ENCODE measurements at places on chromosomes 6 and 20.
A peak's percentile ranks its signal among the peaks of the same experiment; 100 is the strongest.

DNA sequence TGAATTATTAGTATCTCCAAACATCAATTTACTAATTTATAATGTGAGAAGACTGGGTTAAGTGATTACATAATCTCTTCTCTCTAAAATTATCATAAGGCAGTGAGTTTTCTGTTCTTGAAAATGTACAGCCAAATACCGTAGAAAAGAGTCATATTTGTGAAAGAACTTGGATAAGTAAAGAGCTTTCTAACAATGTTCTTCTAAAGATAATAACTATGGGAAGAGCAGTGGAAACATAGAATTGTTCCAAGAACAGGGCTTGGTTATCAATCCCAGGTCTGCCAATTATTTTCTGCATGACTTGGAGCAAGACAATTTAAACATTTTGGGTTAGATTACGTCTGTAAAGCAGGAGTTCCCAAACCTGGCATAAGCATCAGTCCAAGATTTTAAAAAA lies 198.1 kb upstream of the SGK1 start:
- DNase-seq, result no peak

GRCh38 chr20:41058674-41059635 lies 30.3 kb downstream of the TOP1 start:
- no peak for DNase-seq

DNA sequence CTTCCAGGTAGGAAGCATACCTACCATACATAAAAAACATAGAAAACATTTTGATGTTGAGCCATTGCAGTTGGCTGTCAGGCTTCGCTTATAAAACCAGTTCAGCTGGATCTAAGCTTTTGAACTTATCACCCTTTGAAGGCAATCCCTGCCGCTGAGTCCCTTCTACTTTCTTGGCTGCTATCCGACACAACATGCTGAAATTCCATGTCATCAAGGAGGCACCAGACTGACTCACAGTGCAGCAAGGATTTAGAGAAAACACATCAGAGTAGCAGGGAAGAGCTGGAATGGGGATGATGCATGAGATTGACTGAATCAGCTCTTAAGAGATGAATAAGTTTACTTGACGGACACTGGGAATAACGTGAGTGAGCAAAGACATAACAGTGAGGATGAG lies 135.0 kb upstream of the MAN1A1 start:
- DNase-seq, result no peak

- no peak for DNase-seq
Measured at GRCh38 chr6:109118871-109119354, 23.6 kb downstream of the CEP57L1 start.

DNA sequence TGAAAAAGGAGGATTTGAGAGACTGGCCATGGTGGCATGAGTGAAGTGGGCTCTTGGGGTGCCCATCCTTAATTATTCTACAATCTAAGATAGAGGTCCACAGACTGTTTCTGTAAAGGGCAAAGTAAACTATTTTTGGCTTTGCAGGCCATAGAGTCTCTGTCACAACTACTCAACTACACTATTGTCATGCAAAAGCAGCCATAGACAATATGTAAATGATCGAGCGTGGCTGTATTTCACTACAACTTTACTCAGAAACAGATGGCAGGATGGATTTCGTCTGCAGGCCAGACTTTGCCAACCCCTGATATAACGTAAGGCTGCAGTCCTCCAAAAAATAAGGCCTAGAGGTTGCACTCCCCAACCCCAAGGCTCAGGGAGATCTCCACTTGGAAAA lies 58.2 kb upstream of the NAA20 start:
- no peak for DNase-seq

DNA sequence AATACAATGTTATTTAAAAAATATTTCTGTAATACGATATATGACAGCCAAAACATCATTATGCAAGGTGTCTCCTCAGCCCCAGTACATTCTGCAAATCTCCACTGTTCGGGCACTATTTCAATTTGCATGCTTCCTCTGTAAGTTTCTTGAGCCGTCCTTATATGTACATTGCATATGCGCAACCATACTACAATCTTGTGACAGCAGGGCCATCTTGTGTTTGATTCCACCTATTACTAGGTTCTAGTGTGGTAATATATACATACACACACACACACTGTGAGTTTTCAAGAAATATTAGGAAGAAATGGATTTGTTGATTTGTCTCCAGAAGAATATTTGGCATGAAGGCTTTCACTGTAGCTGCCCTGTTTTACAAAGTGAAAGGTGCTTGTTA lies 9.8 kb downstream of the LYRM4 start:
- DNase-seq, result no peak

- no peak for DNase-seq
Measured at GRCh38 chr6:50992704-50993625, 174.3 kb downstream of the TFAP2B start.

- DNase-seq, result peak; percentile 6
Measured at GRCh38 chr20:41480054-41480770, 113.6 kb upstream of the EMILIN3 start.

DNA sequence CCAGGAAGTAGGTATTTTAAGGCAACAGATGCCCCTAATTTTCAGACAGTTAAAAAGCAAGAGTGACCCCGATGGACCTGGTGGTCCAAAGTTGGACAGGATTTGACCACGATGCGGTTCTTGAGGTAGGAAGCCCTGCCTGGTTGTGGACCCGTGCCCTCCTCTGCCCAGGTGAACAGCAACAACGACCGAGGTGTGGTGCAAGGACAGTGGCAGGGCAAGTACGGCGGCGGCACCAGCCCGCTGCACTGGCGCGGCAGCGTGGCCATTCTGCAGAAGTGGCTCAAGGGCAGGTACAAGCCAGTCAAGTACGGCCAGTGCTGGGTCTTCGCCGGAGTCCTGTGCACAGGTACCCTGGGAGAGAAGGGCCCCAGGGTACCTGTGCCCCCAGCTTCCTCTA lies 18.7 kb downstream of the TGM6 start:
- no peak for DNase-seq

DNA sequence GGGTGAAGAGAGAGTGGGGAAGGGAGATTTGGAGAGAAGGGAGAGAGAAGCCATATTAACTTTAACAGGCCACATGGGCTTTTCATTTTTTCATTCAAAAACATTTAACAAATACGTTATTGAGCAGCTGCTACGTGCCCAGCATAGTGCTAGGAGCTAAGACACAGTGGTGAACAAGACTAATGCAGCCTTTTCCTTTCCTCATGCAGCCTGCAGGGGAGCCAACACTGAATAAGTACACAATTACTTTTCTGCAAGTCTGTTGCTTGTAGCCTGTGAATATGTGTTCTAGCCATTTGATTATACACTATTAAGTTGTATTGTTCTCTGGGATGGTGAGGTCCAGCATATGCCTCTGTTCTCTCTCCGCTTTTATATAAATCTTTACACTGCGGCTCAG lies 1.9 kb upstream of the BLOC1S5 start:
- DNase-seq, result no peak

- DNase-seq, result no peak
Measured at GRCh38 chr20:45346851-45347250, 1.4 kb downstream of the SDC4 start.

Data from globus pallidus (tissue), 1 donor.